ENCODE measurements at places on chromosomes 5 and 9.

- no peak for DNase-seq
Observed at GRCh38 chr5:64632251-64632650, 58.1 kb upstream of the SHISAL2B start.

- no peak for DNase-seq
Observed at GRCh38 chr9:126472948-126473298, 140.8 kb upstream of the LMX1B start.

- DNase-seq, result no peak
Observed at GRCh38 chr5:135645336-135646180, 66.8 kb upstream of the CXCL14 start.

- DNase-seq, result no peak
Observed at GRCh38 chr5:55063899-55064298, 38.5 kb upstream of the GZMA start.

GRCh38 chr9:117737721-117738226 is 33.6 kb downstream of the TLR4 start:
- no peak for DNase-seq

DNA sequence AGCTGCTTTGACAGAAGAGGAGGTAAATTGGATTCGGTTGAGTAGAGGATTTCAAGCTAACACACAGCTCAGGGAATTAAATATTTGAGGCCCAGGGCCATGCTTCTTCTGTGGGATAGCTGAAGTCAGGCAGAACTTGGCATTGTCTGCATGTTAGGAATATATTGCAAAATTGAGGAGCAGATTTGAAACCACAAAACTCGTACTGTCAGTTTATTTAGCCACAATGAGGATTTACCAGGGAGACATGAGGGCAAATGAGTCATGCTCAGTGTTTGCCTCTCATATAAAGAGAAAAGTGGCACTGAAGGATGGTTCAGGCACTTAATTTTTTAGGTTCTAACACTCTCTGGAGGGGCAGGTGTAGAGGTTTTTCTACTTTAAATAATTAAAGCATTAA is 83.0 kb upstream of the PRLR start:
- DNase-seq, result no peak

DNA sequence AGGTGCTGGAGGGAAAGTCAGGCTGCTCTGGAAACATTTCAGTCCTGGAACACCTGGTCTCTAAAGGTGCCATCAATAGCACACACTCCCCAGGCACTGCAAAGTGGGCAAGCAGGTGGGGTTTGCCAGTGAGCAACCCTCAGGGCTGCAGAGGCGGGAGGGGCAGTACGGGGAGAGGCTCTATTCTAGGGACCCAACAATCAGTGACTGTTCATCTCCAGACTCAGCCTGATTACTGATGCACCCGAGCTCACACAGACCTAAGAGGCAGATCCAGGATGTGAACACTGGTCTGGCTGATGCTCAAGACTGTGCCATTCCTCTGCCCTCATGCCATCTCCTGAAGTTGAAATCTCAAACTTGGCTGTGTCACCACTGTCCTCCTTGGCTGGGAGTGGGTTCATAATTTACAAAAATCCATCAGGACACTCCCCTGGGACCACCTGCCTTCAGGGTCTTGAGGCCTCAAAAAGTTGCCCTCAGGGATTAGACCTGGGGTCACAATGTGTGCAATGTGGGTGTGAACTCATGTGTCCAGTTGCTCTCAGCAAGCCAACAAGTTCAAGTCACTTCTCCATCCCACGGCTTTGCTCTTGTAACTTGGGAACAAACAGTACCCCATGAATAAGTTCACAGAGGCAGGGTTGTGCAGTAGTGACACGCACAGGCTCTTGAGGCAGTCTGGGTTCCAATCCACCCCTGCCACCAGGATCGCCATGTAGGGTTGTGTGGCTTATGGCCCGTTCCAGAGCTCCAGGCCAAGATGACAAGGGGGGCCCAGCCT is 19.9 kb upstream of the KCNMB1 start:
- no peak for DNase-seq

DNA sequence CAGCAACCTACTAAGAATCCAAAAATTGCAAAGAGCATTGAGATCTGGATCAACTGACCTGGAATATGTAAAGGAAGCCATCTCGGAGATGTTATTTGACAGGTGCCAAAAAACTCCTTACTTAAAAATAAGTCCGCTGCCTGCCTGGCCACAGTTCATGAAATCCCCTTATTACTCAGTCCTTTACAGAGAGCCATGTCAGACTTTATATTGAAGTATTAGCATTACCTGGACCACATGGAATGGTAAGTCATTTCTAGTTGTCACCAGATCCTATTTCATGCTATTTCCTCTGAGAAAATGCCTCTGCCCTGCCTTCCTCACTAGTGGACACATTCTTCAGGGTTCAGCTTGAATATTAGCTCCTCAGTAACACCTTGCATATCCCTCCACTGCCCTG is 115.7 kb downstream of the DEPDC1B start:
- no peak for DNase-seq

DNA sequence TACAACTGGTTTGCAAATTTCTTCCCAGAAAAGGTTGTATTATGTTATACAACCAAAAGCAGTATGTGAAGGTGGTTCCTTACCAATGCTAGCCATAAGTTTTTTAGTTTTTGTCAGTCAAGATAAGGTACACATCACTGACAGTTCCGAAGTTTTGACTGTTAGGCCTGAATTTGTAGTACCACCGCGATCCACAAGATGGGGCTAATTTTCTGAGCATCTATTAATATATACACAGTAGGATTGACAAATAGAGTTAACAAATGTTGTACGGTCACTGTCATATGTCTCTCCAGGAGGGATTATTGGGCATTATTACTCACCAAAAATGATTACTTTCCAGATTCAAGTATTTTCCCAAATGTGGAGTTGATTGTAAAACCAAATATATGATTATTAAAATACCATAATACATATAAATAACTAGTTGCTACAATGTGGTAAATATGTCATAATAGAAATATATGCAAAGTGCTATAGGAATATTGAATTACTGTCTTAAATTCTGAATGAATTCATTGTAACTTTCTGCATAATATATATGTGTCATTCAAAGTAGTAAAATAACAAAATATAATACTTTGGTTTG is 28.4 kb upstream of the LRRC19 start:
- DNase-seq, result no peak

- DNase-seq, result no peak
Observed at GRCh38 chr5:120052916-120053828, 410.9 kb upstream of the PRR16 start.

DNA sequence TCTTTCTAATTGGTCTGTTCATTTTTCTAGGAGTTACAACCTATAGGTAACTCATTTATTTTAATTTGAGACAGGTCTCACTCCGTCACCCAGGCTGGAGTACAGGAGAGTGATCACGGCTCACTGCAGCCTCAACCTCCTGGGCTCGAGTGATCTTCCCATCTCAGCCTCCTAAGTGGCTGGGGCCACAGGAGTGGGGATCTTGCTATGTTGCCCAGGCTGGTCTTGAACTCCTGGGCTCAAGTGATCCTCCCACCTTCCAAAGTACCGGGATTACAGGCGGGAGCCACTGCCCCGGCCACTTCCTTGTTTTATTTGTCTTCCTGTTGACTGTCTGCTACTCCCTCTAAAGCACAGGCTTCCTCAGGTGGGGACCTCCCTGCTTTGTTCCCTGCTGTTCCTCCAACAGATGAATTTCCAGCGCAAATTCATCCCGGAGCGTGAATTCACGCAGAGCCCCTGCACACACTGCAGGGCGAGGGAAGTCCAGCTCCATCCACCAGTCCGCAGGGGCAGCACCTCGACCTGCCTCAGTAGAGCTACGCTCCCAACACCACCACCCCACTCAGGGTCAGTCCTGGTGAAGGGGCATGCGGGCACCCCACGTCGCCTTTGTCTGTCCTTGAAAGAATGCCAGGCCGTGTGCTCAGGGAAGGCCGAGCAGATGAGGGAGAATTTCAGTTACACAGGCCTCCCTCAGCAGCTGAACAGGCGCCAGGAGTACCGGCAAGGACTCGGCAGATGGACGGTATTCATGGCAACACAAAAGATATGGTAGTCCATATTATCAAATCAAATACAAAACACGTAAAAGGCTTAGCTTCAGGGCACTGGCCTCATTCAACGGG is 6.3 kb downstream of the QSOX2 start:
- DNase-seq, result no peak

DNA sequence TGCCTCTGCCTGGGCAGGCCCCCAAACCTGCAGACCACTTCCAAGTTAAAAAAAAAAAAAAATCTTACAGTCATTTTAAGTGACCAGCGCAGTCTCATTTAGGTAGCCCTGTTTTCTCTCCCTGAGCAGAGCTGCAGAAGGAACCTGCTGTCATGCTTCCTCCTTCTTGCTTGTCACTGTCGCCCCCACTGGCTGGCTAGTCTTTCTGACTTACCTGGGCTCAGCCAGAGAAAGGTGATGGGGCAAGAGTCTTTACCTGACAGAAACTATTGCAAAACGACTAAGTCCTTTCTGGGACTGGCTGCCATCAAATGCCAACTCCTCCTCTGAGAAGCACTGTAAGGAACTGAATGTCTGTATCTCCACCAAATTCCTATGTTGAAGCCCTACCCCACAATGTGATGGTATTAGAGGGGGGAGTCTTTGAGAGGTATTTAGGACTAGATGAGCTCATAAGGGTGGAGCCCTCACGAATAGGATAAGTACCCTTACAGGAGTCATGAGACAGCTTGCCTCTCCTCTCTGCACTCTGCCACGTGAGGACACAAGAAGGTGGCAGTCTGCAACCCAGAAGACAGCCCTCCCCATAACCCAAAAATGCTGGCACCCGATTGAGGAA is 58.4 kb upstream of the SHC3 start:
- no peak for DNase-seq

- DNase-seq, result no peak
Observed at GRCh38 chr5:36253575-36253974, 11.8 kb upstream of the NADK2 start.

- DNase-seq, result no peak
Observed at GRCh38 chr9:84975926-84976325, 306.4 kb downstream of the NTRK2 start.

DNA sequence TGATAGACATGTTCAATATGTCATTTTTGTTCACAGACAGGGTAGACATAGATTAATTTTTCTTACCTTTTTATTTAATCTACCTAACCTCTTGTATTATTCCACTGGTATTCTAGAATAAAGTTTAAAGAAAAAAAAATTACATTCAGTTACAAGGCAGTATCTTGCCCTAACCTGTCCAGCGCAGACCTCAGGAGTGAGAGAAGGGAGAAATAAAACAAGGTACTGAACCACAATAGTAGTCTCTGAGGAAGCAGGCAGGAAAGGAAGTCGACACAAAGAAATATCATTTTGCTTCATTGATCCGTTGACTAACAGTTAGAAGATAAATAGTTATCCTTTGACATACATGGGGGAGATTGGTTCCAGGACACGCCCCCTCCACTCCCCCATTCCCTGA is 12.5 kb upstream of the ADAMTSL1 start:
- DNase-seq, result no peak

GRCh38 chr5:104223885-104224773 is 661.5 kb upstream of the NUDT12 start:
- no peak for DNase-seq

DNA sequence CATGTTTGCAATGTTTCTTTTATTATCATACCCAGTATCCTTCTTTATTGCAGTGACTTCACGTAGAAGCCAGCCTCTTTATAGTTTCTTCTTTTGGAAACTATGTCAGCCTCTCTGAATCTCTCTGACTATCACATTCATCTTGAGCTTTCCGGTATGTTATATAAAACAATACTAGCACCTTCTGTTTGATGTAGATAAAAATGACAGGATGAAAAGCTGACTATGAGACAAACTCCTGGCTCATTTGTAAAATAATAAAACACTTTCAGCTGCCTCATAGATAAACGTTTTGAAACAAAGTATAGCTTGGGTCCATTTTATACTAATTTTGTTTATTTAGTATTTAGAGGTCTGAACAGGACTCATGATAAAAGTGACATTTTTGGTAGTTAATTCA is 1145.4 kb upstream of the NUDT12 start:
- DNase-seq, result no peak

- no peak for DNase-seq
Observed at GRCh38 chr9:131585375-131585774, 40.1 kb downstream of the PRRT1B start.

- DNase-seq, result no peak
Observed at GRCh38 chr5:90944116-90944515, 385.5 kb downstream of the ADGRV1 start.

- no peak for DNase-seq
Observed at GRCh38 chr9:113661074-113661473, 197.5 kb downstream of the RGS3 start.

DNA sequence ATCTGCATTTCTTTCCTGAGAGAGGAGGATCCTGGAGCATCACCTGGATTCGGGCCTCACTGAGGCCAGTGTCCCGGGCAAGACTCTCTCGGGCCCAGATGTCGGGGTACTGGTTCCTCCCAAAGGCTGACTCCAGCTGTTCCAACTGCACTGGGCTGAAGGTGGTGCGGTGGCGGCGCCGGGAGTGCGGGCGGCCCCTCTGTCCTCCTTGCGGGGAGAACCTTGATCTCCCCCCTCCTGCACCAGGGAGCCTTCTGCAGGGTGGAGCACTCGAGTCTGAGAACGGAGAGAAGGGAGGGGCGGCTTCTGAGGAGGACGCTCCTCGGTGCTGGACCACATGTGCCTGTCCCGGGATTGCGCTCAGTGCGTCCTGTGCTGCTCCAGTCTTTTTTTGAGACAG is 2.0 kb downstream of the PROP1 start:
- no peak for DNase-seq

- no peak for DNase-seq
Observed at GRCh38 chr5:144525000-144525399, 354.3 kb downstream of the KCTD16 start.

GRCh38 chr5:142210011-142210410 is 101.4 kb downstream of the NDFIP1 start:
- DNase-seq, result no peak

DNA sequence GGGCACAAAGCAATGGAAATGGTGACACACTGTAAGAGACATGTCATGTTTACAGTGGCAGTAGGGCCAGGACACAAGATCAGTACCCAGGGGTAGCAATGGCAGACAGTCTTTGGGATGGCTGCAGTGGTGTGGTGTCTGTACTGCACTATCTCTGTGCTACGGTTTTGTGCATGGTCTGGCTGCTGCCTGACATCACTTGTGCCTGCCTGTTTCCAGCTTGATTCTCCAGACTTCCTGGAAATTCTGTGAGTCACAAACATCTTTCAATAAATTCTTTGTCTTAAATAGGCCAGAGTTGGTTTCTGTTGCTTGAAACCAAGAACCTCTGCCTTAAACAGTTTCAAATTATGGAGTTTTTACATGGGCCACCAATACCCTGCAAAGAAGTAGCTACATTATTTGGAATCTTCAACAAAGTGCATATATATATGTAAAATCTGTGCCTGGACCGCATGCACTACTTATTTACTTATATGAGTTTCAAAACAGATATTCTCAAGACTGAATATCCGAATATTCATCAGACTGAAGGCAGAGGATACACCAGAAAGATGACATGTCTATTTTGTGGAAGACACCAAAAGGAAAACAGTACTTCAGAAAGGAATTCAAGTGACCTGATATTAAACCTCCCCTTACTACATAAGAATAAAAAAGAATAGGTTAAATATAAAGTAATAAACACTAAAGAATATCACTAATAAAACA is 188.1 kb downstream of the RFX3 start:
- no peak for DNase-seq

GRCh38 chr9:90099262-90099963 is 494.6 kb downstream of the GADD45G start:
- peak; percentile 6 for DNase-seq

GRCh38 chr5:121758615-121759014 is 93.1 kb upstream of the FTMT start:
- DNase-seq, result no peak

Data from Caki2 (cell line).